ENCODE measurements at places on chromosomes 5 and 9.

DNA sequence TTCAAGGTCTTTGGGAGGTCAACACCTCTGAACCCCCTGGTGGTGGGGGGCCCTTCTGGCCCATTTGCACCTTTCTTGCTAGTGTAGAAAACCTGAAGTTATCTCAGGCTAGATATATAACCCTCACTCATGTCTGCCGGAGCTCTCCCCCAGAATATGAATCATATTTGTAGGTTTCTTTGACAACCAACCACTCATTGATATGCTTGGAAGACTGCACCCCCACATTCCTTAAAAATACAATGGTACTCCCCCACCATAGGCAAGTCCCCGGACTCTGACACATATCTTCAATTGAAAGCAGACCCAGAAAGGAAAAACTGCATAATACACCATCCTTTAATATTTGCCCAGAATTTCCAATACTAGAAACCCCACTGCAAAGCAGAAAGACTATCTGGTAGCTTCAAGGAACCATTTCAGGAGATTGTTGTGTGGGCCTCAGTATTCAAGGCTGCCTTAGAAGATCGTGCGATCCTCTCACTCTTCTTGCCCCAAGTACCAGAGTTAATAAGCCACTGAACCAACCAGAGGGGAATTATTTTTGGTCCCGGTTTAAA, 978 bp upstream of the UBE2B start:
- no peak for DNase-seq

GRCh38 chr5:149453618-149454415, 74.7 kb upstream of the IL17B start:
- DNase-seq: no peak

GRCh38 chr5:91145333-91145620, 237.8 kb downstream of the ARRDC3 start:
- no peak for DNase-seq

- no peak for DNase-seq
These were observed 133.6 kb upstream of the IER5L start for GRCh38 chr9:129311643-129312042.

DNA sequence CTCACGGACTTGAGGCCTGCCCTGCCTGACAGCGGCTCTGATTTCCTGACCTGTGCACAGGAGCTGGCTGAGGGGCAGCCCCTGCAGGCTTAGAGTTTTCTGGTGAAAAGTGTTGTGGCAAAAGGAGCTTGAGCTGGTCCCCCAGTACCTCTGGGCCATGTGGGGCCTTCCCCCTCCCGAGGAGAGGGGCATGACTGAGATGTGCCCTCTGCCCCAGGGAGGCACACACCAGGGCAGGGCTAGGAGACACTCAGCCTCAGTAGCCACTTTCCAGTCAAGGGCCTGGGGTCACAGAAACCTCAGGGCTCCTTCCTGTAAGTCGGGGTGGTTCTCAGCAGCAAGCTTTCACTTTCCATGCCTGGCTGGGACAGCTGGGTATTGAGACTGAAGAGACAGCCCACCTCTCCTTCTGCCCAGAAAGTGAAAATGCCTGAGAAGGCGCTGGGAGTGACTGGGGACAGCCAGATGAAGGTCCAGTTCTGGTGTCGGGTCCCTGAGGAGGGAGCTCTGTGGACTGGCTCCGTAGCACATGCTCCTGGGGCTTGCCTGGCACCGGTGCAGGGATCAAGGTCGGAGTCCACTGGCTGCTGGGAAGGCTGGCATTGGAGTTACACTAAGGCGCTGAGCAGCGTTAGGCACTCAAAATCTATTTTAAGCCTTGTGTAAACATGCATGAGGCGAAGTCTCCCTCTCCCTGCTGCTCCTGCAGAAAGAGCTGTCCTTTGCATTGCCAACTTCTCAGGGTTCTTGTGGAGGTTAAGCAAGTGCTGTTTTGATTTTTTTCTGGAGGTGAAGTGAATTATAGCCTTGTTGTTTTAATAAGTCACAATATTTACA, 394.9 kb downstream of the GADD45G start:
- DNase-seq: no peak

- DNase-seq: no peak
These were observed 719.2 kb upstream of the CTNND2 start for GRCh38 chr5:12623408-12623807.

- DNase-seq: no peak
These were observed 16.9 kb downstream of the PTCH1 start for GRCh38 chr9:95499847-95500246.

- peak; percentile 70 for DNase-seq
These were observed 25.1 kb upstream of the CD180 start for GRCh38 chr5:67221487-67222242.

DNA sequence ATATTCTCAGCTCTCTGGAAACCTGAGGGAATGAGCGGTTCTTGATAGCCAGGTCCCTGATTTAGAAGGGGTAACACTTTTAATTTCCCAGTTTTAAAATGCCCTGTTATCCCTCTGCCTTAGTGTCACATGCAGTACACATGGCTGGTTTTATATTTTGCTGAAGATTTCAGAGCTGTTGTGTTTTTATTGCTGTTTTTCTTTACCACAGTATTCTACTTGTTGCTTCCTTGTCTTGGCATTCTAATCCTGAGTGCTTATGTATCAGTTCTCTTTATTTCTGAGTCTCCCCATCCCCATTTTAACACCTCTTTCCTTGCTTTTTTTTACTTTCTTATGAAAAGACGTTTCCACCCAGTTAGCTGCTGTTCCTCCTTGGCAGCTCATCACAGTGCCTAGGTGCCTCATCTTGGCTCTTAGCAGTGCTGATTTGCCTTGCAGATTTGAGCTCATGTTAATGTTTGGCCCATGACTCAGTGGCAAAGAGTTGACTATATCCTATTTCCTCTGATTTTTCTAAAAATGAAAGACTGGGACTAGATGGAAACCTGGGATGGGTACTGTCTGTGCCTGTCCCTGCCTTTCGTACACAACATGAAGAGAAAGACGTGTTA, 3.7 kb downstream of the MTRR start:
- DNase-seq: no peak

GRCh38 chr9:130500340-130501180, 55.8 kb downstream of the ASS1 start:
- DNase-seq: no peak

- DNase-seq: no peak
These were observed 52.8 kb upstream of the LRRTM2 start for GRCh38 chr5:138927979-138928378.

GRCh38 chr5:154576429-154576806, 98.4 kb upstream of the HAND1 start:
- DNase-seq: no peak

DNA sequence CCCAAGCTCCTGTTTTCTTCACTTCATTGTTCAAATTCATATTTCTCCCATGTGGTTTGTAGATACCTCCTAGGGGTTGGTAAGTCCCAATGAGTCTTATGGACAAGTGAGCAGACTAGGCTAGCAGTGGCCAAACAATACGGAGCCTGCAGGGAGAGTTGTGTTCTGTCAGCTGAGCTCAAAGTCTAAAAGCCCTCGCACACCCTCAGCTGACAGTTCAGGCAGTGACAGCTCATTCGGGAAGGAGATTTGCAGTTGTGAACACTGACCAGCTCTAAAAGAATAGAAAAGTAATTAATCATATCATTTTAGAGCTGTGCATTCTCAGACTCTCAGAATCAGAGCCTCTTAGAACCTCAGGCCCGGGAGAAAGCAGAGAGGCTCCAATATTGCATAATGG, 95.1 kb downstream of the SH3TC2 start:
- no peak for DNase-seq

DNA sequence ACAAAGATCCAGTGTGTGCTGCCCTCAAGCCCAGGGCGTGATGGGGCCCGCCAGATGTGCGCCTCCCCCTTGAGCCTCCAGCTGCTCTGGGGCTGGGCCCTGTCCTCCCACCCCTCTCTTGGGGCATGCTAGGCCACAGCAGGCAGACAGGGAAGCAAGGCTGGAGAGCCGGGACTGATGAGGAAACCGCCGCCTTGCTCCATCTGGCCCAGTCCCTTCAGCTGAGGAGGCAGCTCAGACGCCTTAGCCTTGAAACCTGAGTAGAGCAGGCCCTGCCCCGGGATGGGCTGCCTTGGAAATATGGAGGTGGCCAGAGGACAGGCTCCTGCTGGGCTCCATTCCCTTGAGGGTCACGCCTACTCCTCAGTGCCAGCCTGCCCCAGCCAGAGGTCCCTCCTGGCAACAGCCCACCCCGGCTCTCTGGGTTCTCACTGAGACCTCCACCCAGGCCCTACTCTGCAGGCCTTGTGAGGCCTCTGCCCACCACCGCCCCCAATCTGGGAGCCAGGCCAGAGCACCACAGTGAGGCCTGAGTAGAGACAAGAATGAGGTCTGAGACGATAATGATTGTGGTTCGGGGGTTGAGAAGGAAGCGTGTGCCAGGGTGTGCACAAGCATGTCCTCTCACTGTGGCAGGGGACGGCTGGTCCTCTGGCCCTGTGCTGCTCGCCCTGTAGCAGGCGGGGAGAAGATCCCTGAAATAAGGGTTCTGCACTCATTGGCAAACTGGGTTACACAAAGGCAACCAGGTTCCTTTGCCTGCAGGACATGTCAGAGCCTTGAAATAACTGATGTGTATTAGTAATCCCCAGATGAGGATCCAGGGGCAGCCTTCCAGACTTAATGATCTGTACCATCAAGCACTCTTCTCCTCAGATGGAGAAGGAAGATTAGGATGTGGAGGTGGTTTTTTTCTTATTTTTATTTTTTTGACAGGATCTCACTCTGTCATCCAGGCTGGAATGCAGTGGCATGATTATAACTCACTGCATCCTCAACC, 30.9 kb downstream of the CXXC5 start:
- DNase-seq: no peak

GRCh38 chr9:89528540-89528939, 30.6 kb upstream of the SEMA4D start:
- DNase-seq: no peak

DNA sequence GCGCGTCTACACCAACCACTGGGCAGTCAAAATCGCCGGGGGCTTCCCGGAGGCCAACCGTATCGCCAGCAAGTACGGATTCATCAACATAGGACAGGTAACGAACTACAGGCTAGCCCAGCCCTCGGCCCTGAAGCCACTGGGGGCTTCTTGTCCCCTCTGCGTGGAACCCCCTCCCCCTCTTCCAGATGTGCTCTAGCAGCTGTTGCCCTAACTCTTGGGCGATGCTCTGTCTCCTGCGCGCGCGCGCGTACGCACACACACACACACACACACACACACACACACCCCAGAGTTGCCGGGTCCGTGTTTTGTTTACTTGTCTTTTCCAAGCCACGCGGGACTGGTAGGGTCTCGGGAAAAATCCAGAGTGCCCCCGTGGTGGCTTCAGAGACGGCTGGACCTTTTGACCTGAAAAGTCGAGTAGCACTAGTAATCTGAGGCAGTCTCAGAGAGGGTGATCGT, 836 bp downstream of the PCSK5 start:
- DNase-seq: peak; percentile 1

DNA sequence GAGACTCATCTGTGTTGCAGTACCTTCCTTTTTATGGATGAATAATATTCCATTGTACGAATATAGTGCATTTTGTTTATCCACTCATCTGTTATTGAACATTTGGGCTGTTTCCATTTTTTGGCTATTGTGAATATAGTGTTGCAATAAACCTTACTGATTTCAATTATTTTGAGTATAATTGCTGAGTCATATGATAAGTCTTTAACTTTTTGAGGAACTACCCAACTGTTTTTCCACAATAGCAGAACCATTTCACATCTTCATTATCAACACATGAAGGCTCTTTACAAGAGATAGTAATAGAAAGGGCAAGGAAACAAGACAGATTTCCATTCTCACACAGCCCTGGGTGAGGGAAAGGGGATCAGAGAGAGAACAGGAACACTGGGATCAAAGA, 329.2 kb downstream of the RAB3C start:
- no peak for DNase-seq

Data from CD8-positive, alpha-beta memory T cell (primary cell).